Central memory CD4-positive, alpha-beta T cell (primary cell): ENCODE measurements at places on chromosomes 1 and 21.

DNA sequence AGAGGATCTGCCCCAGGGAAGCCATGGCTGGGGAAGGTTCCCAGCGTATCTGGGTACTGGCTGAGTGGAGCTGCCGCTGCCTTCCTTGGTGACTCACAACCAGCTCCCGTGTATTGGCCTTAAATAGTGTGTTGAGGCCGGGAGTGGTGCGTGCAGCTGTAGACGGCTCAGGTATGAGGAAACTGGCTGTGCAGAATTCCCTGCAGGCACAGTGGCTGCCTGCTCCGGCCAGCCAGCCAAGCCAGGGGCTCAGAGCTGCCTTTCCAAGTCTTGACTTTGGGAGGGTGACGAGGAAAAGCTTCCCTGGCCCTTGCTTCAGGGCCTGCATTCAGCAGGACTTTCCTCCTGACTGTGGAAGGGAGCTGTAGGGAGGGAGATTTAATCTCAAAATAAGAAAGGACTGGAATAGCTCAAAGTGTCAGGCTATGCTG lies at the start of gene VTCN1:
VTCN1 (minus strand) TSS at position 97 of the 431 bp plus-strand sequence; CDS start at position 25, 72 bp downstream.
- no peak for DNase-seq

GRCh38 chr1:99348397-99349132 lies 84.3 kb downstream of the PLPPR4 start:
- DNase-seq: no peak

DNA sequence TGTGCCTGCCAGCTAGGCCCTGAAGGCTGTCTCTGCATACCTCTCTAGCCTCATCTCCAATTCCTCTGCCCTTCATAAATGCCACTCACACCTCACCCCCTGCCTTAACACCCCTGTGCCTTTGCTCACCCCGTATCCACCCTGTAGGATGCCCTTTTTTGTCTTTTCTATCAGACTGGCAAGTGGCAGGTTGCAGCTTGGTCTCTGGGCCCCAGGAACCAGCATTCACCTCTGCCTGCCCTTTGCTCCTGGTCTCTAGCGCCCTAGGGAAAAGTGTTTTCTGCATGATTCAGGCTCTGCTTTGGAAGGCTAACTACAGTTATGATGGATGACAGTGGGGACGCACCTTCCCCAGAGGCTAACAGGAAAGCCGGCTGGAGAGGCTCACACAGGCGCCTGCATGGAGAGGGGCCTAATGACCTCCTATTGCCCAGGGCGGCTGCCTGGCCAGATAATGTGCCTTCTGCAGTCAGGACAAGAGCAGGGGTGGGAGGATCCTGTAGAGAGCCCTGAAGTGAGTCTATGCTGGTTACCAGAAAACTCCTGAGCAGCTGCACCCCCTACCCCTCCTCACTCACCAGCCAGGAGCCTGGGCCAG lies 11.2 kb downstream of the KANK4 start:
- DNase-seq: no peak

DNA sequence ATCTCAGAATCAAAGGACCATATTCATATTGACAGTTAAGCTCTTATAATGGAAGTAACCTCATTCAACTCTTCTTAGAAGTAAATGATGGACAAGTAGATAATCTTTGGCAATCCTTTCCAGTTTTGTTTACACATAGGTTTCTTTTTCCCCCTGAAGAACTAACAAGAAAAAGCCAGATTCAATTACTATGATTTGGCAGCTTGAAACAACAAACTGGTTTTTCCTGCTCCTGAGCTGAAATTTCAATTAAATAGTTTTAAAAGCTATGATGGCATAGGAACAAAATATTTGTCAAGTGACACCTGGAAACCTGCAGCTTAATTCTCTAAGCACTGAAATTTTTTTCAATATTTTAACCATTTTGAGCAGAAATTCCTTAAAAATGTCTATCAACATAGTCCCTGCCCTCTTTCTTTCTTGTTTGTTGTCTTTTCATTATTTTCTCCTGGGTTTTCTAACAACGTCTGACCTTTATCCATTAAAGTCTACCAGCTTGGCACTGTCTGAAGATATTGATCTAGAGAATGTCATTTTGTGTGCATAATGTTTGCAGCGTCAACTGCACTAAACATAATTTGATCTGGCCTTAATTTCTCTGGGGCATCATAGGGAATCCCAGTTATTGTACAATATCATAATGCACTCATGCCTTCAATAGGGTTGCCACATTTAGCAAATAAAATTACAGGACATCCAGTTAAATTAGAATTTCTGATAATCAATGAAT lies 4.0 kb upstream of the SLC35A3 start:
- DNase-seq: no peak

DNA sequence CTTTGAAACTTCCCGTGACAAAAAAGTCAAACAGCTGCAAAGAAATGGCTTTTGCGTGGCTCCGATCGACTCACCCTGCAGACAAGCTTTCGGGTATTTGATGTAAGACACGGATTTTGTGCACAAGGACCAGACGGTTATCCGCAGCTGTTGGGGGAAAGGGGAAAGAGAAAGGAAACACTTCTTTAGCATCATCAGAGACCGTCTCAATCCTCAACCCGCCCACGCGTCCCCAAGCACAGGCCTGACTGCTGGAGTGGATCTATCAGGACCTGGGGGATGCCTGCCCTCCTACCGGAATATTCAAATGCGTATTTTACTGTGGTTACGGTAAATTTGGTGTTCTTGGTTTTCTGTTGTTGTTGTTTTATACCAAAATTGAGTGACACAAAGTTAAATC lies 11.2 kb downstream of the WRAP73 start:
- DNase-seq: no peak

DNA sequence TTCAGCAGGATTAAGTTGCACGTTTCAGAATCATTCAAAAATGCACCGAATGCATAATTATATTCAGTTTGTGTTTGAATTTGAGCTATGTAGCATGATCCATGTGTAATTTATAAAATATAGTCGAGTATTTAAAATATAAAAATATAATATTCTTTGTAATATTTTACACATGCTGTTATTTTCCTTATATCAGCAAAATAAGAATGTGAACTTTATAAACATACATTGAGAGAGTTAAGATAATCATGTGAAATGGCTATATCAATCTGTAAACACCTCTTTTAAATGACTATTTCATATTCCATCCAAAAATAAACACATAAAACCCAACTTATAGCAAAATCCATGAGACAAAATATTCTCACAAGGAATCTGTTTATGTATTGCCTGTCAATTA lies 303.7 kb downstream of the LRRC7 start:
- DNase-seq: no peak
